CD4-positive, alpha-beta memory T cell (primary cell): ENCODE measurements at places on chromosomes 6 and 20.

DNA sequence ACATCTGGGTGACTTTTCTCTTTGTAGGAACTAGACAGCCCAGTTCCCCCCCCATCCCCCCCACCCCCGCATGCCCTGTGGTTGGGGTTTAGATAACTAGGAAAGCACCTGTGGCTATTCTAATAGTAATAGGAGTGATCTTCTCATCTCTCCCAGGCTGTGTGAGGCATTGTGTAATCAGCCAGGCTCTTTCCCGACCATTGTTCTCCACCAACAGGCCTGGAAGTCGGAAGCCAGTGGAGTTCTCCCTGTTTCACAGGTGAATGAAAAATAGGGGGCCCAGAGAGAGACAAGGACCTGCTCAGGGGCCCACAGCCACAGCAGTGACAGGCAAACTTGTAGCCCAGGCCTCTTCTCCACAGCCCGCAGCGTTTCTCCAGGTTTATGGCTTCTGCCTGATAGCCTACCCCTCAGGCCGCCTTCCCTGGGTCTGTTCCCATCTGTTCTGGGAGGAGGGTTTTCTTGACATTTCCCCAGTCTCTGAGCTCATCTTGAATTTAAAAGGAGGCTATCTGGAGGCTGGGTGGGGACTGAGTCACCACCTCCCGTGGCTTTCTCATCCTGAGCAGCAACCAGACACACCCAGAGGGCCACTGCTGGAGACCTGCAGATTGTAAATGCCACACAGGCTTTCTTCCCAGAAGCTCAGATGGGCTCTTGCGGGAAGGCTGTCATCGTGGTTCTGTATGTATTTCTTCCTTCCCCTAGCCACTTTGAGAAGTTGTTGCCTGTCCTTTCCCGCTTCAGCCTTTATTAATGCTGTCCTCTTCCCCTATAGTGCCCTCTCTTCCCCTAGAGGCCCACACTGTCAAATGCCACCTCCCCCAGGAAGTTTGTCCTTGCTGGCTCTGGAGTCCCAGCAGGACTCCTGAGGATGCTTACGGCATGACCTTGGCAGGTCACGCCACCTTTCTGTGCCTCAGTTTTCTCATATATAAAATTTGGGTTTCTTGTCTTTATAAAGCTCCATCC lies 75.9 kb upstream of the MYL9 start:
- no peaks in the 10 kb centered on the region for H3K27me3 ChIP-seq
- DNase-seq, result no peak
- H3K4me1 ChIP-seq, result peaks cover 76% of the 10 kb centered on the region
- H3K4me3 ChIP-seq, result no peak overlapping the region
- no peaks in the 10 kb centered on the region for H3K36me3 ChIP-seq

DNA sequence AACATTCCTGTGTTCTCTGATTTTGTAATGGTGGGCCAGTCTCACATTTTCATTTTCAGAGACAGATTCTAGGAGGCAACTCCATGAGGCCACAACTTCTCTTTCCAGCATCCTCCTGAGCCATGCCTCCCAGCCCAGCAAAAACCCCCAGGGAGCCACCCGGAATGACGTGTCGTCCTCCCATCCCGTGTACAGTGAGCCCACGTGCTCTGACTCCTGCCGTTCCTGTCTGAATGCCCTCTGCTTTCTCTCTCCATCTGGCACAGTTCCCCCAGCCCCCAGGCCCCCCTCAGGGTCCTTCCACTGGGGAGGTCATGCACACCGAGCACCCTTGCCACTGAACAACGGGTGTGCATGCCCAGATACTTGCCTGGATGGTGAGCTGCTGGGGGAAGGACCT lies 38.0 kb downstream of the C20orf203 start:
- H3K4me3 ChIP-seq, result no peak overlapping the region
- no peaks in the 10 kb centered on the region for H3K27me3 ChIP-seq
- DNase-seq, result no peak
- no peaks in the 10 kb centered on the region for H3K4me1 ChIP-seq

GRCh38 chr6:138805016-138805765 lies 9.3 kb downstream of the ECT2L start:
- no peak overlapping the region for H3K27ac ChIP-seq
- no peaks in the 10 kb centered on the region for H3K27me3 ChIP-seq
- no peak overlapping the region for H3K4me3 ChIP-seq
- no peaks in the 10 kb centered on the region for H3K36me3 ChIP-seq
- H3K4me1 ChIP-seq, result no peaks in the 10 kb centered on the region
- DNase-seq, result no peak

DNA sequence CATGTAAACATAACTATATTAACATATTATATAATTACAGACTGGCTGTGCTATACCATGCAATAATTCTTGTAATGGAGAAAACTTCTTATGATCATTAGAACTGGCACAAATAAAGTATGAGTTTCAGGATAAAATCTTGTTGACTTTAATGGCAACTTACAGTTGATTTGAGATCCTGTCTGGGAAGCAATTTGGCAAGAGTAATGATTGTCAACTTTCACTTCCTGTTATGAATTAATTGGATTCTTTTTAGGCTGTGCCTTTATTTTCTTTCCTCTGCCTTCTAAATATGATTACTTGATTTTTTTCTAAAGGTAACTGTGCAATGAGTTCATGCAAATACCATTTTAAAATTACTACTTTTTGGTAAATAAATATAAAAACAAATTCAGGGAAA lies 158.1 kb upstream of the B3GAT2 start:
- H3K27ac ChIP-seq, result no peak overlapping the region
- H3K4me3 ChIP-seq, result no peak overlapping the region
- H3K27me3 ChIP-seq, result no peaks in the 10 kb centered on the region
- DNase-seq, result no peak
- H3K4me1 ChIP-seq, result no peaks in the 10 kb centered on the region

GRCh38 chr20:53923566-53924369 lies 146.6 kb downstream of the BCAS1 start:
- H3K36me3 ChIP-seq, result no peaks in the 10 kb centered on the region
- no peak overlapping the region for H3K27ac ChIP-seq
- no peaks in the 10 kb centered on the region for H3K27me3 ChIP-seq
- no peak for DNase-seq
- no peak overlapping the region for H3K4me3 ChIP-seq

GRCh38 chr6:109526905-109527628 lies 44.0 kb upstream of the ZBTB24 start:
- no peak overlapping the region for H3K4me3 ChIP-seq
- H3K36me3 ChIP-seq, result no peaks in the 10 kb centered on the region
- no peak overlapping the region for H3K27ac ChIP-seq
- DNase-seq, result peak; percentile 64
- no peaks in the 10 kb centered on the region for H3K27me3 ChIP-seq
- no peaks in the 10 kb centered on the region for H3K4me1 ChIP-seq

- H3K4me3 ChIP-seq, result no peak overlapping the region
- peaks cover 17% of the 10 kb centered on the region for H3K4me1 ChIP-seq
- no peak overlapping the region for H3K27ac ChIP-seq
Measured at GRCh38 chr6:14751645-14752175, 494.2 kb upstream of the JARID2 start.

- peaks cover 4% of the 10 kb centered on the region for H3K4me1 ChIP-seq
- no peak overlapping the region for H3K4me3 ChIP-seq
Measured at GRCh38 chr6:79782792-79783580, 151.9 kb downstream of the SH3BGRL2 start.

- H3K4me1 ChIP-seq, result peaks cover under 1% of the 10 kb centered on the region
- no peaks in the 10 kb centered on the region for H3K27me3 ChIP-seq
- H3K36me3 ChIP-seq, result no peaks in the 10 kb centered on the region
- H3K27ac ChIP-seq, result no peak overlapping the region
- H3K4me3 ChIP-seq, result no peak overlapping the region
- DNase-seq, result no peak
Measured at GRCh38 chr20:10563935-10564492, 109.8 kb downstream of the JAG1 start.

DNA sequence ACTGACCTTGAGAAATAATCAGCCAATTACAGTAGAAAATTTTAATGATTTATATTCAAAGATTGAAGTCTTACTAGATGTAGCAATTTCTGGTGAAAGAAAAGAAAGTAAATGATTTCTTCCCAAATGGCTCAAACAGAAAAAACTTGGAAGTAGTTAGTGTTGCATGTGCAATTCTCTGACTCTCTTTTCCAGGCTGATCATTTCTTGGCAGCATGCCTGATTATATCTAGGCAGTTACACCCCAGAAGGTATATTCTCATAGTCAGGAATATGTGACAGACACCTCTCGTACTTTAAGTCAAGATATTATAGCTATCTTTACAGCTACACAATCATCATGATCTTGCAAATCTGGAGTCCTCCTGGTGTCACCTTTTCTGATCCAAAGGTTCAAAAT lies 122.9 kb downstream of the PDE7B start:
- no peaks in the 10 kb centered on the region for H3K27me3 ChIP-seq
- no peak for DNase-seq
- no peak overlapping the region for H3K27ac ChIP-seq
- H3K4me3 ChIP-seq, result no peak overlapping the region
- H3K36me3 ChIP-seq, result no peaks in the 10 kb centered on the region
- no peaks in the 10 kb centered on the region for H3K4me1 ChIP-seq

GRCh38 chr6:75412969-75413662 lies 80.5 kb downstream of the FILIP1 start:
- no peaks in the 10 kb centered on the region for H3K4me1 ChIP-seq
- no peaks in the 10 kb centered on the region for H3K27me3 ChIP-seq
- H3K4me3 ChIP-seq, result no peak overlapping the region
- DNase-seq, result no peak
- H3K27ac ChIP-seq, result no peak overlapping the region

GRCh38 chr6:119250036-119250435 lies 99.5 kb downstream of the MAN1A1 start:
- no peak for DNase-seq
- H3K27ac ChIP-seq, result no peak overlapping the region
- H3K4me1 ChIP-seq, result peaks cover 2% of the 10 kb centered on the region
- no peak overlapping the region for H3K4me3 ChIP-seq

DNA sequence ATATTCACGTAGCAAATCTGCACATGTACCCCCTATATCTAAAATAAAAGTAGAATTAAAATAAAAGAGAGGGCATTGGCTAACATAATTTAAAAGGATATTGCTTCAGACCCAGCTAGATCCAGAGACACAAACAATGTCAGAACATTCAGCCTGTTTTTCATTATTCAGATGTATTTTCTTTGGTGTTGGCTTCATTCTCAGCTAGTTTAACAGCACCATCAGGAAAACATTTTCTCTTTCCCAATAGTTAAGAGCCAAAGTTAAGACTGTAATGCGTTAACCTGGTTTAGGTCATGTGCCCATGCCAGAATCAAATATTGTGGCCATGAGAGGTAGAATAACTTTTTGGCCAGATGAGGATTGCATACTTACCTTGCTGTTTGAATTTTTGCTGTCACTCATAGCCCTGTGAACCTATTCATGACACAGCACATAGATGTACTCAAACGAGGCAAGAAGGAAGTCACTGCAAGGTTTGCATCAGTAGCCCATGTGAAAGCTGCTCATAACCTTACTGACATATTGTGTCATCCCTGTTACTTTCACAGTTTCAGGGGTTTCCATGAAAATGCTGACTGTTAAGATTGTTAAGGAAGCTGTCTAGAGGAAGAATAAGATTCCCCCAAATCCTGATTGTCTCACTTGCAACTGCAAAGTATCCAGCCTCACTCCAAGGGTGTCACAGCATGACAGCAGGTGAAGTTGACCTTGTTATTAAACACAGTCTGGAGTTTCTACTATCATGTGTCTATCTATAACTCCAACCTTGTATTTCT lies 233.1 kb downstream of the PACRG start:
- H3K36me3 ChIP-seq, result no peaks in the 10 kb centered on the region
- H3K27ac ChIP-seq, result no peak overlapping the region
- no peaks in the 10 kb centered on the region for H3K27me3 ChIP-seq
- no peaks in the 10 kb centered on the region for H3K4me1 ChIP-seq
- DNase-seq, result no peak

DNA sequence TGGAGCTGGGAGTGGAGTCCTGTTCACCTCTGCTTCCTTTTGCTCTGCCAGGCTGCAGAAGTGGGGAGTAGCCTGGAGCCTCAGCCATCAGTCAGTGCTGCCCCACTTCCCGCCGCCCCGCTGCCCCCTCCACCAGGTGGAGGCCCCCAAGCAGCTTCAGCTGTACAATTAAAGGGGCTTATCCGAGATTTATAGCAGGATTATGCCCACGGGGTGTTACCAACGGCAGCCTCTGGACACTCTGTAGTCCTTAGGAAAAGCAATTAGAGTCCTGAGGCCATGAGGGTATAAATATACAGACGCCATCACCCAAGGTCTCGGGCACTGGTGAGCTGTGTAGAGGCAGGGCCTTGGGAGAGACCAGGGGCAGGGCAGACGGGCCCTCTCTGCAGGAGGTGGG lies 55.4 kb downstream of the GRM4 start:
- no peak overlapping the region for H3K27ac ChIP-seq
- DNase-seq, result no peak
- no peaks in the 10 kb centered on the region for H3K4me1 ChIP-seq
- H3K27me3 ChIP-seq, result no peaks in the 10 kb centered on the region
- H3K36me3 ChIP-seq, result no peaks in the 10 kb centered on the region
- H3K4me3 ChIP-seq, result no peak overlapping the region

DNA sequence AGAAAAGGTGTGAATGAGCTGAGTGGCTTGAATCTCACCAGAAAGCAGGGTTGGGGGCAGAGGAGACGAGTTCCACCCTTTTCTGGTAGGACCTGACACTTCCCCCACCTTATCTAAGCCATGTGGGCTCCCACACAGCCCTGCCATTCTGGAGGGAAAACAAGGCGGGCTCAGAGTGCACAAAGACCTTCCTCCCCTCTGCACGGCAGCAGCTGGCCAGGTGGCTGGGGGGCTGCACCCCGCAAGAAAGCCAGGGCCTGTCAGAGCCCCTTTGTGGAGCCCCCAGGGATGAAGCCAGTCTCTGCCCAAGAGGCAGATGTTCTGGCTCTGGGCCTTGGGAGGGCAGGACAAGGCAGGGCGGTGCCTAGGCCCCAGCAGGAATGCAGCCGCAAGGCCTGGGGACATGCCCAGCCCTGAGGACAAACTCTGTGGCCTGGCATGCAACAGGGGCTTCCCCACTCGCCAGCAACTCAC lies 48.4 kb upstream of the DSN1 start:
- H3K4me3 ChIP-seq, result no peak overlapping the region
- H3K27me3 ChIP-seq, result no peaks in the 10 kb centered on the region

DNA sequence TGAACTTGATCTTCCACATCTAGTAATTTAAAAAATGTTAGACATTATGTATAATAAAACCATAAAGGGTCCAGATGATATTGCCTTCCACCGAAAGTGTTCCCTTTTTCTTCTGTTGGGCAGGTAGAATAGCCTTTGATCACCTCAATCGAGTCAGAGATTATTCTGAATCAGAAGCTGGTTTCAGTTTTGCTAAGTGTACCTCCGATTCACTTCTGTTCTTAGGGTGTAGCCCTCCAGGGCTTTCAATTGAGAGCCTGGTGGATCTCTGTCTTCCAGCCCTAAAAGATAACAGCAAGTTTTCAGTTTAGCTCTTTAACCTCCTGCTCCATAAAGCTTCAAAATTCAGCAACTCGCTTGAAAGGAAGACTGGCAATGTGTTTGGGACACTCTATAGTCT lies 21.1 kb upstream of the AIG1 start:
- DNase-seq, result no peak
- H3K27me3 ChIP-seq, result peaks cover 8% of the 10 kb centered on the region
- peaks cover 6% of the 10 kb centered on the region for H3K4me1 ChIP-seq
- H3K27ac ChIP-seq, result no peak overlapping the region
- H3K4me3 ChIP-seq, result no peak overlapping the region
